ENCODE measurements at places on chromosomes 2 and 18.

DNA sequence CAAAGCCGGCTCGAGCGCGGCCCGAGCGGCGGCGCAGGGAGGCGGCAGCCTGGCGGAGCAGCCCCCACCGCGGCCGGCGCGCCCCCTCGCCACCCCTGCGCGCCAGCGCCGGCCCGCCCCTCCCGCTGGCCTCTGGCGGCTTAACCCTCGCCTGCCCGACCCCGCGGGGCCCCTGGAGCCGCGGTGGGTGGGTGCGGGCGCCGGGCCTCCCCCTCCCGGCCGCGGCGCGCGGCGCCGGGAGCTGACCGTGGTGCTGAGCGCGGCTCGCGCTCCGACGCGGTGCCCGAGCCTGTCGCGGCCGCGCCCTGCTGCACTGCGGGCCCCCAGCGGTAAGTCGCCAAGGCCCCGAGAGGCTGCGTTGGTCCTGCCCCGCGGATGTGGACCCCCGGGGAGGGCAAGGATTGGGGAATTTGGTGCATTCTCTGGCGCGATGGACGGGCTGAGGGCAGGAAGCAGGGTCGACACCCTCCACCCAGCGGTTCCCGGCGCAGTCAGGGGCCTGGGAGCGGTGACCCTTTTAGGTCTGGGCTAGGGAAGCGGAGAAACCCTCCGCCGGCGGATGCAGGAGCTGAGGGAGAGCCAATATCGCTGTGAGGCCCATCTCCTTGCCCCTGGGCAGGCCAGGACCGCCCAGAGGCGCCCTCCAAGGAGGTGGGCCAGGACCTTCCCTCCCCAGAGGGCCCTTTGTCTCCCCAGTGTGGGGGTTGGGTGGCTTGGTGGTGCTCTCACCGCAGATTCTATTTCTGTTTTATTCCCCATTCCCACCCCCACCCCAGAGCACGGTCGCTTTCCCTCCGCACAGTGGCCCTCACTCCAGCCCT, 923 bp downstream of the AMER3 start:
- DNase-seq: peak; percentile 18

DNA sequence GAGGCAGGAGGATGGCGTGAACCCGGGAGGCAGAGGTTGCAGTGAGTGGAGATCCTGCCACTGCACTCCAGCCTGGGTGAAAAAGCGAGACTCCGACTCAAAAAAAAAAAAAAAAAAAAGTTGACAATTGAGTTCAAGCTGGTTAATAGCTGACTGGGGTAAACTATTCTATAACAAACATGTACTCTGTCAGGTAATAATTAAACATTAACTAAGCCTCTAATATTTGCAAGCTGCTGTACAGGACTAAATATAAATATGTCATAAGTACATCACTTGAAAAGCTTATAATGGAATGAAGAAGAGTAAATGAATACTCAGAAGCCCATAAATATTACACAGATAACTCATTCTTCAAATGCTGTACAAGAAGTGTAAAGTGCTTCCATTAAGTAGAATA, 190.4 kb upstream of the CRIM1 start:
- no peak for DNase-seq

- no peak for DNase-seq
Measured at GRCh38 chr2:114405247-114406116, 37.0 kb upstream of the DPP10 start.

DNA sequence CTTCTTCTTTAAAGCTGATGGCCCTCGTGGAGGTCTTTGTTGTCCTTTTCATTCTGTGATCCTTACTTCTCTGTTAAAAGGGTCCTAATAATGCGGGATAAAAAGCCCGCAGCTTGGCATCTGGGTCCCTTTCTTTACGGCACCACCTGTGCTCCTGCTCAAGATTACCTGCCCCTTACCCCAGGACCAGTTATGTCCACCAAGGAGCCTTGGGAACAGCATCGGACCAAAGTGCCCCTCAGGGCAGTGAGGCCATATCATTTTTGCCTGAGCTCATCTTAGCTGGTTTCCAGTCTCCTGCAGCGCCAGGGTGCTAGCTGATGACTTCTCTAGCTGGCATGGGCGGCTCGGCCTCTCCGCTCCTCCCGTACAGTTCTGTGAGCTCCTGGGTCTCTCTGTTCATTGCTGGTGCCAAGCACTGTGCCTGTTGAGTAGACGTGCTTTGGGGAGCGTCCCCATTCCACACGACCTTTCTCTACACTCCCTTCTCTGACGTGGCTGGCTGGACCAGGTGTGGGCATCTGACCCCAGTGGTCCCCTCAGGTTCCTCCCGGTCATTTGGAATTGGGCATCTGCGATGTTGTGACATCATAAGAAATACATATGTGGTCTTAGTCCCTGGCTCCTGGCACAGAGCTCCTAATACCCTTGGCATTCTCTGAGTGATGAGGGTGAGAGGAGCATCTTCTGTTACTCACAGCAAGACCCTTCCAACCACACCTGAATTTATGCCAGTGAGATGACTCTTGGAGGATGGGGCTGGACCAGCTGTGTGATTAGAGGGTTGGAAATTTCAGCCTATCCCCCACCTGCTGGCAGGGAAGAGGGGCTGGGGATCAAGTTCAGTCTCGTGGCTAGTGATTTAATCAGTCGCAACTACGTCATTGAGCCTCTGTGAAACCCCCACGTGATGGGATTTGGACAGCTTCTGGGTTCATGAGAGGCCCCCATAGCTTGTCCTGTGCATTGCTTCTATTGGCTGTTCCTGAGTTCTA, 134.2 kb upstream of the HS6ST1 start:
- DNase-seq: no peak

DNA sequence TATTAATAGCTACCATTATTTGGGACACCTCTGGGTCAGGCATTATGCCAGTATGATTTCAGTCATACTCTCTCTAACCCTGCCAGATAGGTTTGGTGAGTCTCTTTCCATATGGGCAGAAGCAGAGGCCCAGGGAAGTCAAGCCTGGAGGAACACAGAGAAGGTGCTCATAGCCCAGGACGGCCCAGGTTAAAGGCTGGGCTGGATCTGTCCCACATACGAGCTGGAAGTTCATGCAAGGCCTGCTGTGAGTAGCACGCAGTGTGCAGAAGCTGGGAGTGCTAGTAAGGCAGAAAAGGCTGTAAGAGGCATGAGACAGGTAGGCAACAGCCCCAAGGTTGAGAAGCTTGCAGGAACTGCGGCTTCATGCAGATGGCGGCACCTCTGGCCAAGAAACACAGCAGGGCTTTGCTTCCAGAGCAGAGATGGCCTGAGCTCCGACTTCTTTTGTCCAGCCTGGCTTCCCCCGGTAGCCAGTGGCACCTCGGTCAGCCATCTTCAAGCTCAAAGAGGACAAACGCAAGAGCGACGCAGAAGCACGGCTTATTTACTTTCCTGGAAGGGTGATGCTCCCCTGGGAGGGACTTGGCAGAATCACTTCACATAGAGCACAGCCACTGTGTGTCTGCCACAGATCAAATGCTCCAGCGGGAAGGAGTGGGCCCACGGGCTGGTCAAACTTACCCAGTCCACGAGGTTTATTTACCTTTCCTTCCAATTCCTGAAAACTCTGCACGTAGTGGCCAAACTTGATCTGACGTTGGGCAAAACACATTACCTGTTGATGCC, 58.5 kb upstream of the MAP4K4 start:
- no peak for DNase-seq

DNA sequence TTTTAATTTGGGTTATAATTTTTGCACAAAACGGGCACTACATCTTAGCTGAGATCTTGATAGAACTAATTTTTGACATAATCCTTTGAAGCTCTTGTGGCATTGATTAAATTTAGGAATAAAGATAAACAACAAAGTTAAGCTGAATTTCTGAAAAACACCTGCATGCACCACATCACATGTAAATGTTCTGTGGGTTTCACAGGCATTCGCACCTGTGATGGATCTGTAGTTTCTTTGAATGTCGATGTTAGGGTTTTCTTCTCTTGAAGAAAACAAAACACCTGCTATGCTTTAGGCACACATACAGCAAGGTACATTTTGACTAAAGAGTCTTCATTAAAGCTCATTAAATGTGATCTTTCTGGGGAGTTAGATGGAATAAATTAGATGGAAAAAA, 60.3 kb downstream of the RPIA start:
- no peak for DNase-seq

GRCh38 chr2:172972005-172972619, 103.5 kb upstream of the MAP3K20 start:
- peak; percentile 55 for DNase-seq

- DNase-seq: no peak
Measured at GRCh38 chr18:59551902-59552635, 145.2 kb downstream of the CCBE1 start.

GRCh38 chr18:29711932-29712331, 1330.6 kb downstream of the DSC3 start:
- no peak for DNase-seq

- no peak for DNase-seq
Measured at GRCh38 chr2:8268172-8268783, 413.6 kb upstream of the ID2 start.

DNA sequence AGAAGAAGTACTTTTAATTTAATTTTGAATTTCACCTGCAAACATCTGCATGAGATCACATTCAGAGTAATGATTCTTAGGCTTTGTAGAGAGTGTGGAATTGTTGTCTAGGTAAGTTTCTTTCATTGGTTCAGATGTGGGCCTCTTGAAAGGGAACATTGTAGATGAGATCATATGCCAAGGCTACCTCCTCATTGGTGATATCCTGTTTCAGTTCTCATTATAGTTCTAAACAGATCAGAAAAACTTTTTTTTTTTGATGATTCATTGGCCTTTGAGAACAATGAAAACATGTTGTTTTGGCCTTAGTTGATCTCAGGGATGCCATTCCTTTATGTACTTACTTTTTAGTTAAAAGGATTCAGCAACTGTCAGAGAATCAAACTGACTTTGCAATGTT, 44.5 kb downstream of the EML6 start:
- no peak for DNase-seq

- DNase-seq: no peak
Measured at GRCh38 chr2:143954186-143954585, 565.7 kb downstream of the ZEB2 start.
